ENCODE measurements at places on chromosomes 12 and 14. TPM values are rescaled to one million over a fixed set of nuclear protein-coding genes. Genes with fewer than 3 reads are reported as not detected.

- no peak for DNase-seq
Measured at GRCh38 chr14:38910092-38910491, 192.9 kb downstream of the SEC23A start.

DNA sequence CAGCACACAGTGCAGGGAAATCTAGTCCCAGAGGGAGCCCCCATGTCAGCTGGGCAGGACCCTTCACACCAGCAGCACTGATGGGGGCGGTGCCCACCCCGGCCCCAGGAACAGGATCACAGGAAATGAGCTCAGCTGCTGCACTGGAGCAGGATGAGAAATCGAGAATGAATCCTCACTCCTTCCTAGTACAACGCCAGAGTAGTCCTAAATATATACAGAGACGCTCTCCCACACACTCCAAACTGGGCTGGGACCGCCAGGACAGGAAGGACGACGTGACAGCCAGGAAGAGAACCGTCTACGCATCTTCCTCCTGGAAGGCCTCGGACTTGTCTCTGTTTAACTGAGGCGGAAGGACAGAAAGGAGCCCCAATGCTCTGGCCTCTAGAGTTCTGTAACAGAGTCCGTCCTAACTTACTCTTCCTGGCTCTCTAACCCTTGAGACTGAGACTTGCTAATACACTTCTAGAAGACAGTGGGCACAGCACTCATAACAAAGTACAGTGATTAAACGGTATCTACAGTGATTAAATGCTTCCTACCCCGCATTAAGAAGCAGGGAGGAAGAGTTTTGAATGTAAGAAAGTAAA, 33.4 kb downstream of the CDC42BPB start:
- peak; percentile 35 for DNase-seq

- no peak for DNase-seq
Measured at GRCh38 chr14:55756557-55756956, 176.6 kb downstream of the KTN1 start.

DNA sequence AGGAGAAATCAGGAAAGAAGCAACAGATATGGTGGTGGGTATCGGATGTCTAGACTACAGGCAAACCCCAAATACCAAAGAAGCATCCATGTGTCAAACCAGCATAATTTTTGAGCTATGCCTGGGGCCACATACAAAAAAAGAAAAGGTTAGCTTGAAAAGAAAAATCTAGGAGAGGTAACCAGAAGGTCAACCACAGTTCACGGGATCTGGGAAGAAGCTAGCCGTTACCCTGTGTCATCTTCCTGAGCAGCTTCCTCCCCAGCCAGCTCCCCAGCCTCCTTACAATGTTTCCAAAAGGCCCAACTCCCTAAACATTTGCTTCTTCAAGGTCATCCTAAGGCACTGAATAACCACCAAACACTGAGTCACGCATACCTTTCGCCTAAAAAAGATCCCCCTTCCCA, 3.1 kb downstream of the SINHCAF start:
- DNase-seq, result no peak

DNA sequence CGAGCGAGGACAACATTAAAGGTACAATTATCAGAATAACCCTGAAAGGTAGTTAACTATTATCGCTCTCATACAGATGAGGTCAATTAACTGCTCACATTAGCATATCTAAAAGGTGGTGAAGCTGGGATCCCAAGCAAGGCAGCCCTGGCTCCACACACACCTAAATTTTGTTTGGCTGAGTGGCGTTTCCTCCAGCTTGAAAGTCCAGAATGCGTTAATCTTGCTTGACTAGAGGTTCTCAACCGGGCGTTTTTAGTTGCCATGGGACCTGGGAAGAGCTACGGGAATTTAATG, 531 bp downstream of the DLGAP5 start:
- DNase-seq, result no peak

- no peak for DNase-seq
Measured at GRCh38 chr14:94381149-94382030, 7.0 kb downstream of the SERPINA1 start.

GRCh38 chr12:24544368-24544767, 404.5 kb downstream of the BCAT1 start:
- no peak for DNase-seq

DNA sequence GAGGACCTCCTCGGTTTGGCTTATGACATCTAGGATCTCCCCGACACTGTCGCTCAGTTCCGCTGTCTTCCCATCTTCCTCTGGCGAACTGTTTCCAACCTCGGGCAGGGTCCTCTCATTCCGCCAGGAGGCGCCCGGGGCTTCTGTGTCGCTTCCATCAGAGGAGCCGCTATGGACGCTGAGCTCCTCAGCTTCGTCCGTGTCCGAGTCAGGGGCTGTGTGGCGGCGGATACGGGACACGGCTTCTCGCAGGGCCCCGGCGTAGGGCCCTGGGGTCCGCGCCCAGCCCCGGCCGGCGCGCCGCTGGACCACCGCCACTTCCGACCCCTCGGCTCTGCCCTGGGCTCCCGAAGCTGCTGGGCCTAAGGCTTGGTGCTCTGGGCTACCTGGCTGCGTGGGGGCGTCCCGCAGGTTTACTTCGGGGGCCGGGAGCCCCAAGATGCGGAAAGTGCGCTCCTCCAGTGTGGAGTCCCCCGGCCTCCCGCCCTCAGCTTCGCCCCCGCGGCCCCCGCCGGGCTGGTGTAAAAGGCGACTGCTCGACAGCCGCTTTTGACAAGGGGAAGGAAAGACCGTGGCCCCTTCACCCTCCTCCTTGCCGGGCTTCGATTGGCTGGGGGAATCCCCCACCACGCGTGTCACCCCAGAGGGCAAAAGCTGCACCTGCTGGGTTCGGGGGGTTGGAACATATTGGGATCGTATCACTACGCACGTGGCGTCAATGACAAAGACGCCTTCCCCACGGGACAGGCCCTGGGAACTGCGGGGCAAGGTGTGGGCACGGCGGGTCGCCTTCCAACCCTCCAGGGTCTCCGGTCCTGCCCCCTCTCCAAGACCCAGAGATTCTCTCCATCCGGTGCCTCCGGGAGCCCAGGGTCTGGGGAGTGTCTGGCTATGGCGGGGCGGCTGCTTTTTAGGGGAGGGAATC, 2.1 kb downstream of the DDN start:
- DNase-seq, result peak; percentile 94

GRCh38 chr12:14769969-14770495, 33.2 kb downstream of the WBP11 start:
- DNase-seq, result peak; percentile 77

- no peak for DNase-seq
Measured at GRCh38 chr14:67423424-67423823, 11.5 kb upstream of the PLEK2 start.

DNA sequence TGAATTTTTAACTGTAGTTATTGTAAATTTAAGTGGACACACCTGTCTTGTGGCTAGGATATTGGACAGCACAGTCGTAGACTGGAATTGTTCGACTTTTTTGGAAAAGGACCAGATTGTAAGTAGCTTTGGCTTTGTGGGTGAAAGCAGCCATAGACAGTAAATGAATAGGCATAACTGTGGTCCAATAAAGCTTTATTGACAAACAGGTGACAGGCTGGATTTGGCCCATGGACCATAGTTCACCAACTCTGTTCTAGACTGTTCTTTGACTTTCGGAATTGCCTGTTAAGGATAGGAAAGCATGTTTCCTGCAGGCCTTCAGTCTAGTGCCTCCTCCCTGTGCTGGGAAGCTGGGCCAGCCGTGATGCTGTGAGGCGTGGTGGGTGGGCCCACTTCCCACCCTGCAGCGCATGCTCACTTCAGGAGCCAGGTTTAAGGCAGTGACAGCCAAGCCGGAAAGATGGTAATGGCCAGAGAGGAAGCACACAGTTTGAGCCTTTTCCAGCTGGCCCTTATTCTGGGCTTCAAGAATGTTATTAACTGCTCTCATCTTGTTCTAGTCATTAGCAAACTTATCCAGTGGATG, 51.8 kb downstream of the PPP2R5C start:
- DNase-seq, result no peak

DNA sequence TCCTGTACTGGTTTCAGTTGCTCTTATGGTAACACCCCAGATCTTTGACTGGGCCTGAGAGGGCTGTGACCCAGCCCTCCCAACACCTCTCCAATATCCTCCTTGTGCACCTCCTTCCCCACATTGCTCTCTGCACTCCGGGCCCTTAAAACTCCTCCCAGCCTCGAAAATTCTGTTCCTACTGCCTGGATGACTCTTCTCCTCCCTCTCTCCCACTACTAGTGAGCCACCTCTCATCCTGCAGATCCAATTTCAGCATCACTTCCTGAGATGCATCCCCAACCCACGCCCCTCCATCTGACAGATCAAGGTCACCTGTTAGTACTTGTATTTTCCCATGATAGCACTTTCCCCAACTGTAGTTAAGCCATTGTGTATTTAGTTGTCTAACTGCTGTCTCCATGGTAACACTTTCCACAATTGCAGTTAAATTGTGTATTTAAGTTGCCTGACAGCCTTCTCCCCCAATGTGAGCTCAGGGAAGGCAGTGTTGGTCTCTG, 11.5 kb upstream of the NT5DC3 start:
- DNase-seq, result no peak

- DNase-seq, result no peak
Measured at GRCh38 chr14:60396718-60397343, 89.0 kb downstream of the C14orf39 start.

DNA sequence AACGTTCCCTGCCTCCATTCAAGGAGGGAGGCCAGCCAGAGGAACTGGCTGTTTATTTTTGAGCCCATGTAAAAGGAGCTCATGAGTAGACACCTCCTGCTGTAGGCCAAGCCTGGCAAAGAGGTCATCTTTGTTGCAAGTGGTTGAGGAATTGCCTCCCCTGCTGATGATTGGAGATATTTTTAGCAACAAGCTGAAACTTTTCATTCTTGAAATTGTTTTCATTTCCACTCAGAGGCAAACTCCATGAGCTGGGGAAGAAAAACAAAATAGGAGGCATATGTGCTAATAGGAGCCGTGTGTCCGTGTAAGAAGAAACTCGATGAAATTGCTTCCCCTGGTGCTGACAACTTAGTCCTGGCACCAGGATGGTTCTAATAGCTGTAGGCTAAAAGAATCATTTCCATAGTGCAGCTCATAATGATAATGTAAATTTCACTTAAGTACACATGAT, 440.1 kb upstream of the FAR2 start:
- DNase-seq, result no peak

- DNase-seq, result no peak
Measured at GRCh38 chr12:1170411-1170810, 179.4 kb downstream of the ERC1 start.

- peak; percentile 87 for DNase-seq
Measured at GRCh38 chr12:53746592-53747092, 5.1 kb downstream of the CISTR start.

DNA sequence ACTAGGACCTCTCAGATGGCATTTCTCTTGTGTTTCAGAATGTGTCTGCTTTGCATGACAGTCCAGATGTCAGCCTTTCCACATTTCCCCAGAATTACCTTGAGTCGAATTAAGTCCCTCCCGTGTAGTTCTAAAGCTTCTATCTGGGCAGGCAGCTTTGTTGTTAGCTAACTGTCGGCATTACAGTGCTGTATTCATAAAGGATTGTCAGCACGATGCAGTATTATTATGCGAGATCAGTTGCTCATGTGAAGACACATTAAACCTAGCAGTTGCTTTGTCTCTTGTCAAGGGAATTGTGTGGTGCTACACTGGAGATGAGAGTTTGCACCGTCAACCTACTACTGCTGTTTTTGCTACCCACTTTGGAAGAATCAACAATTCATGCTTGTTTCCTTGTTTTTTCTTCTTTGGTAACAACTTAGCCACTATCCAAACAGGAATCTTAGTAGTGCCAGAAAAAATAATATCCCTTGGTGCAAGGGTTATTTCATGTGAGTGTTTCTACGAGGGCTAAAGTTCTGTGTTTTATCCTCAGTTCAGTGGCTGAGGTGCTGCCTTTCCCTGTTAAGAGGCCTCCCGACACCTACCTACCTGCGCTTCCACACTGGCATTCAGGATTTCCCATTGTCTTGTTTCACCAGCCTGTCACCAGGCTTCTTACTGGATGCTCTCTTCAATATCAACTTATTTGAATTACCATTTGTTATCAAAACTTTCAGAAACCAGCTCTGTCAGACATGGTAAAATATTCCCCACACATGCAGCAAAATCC, 297.9 kb upstream of the G2E3 start:
- no peak for DNase-seq

DNA sequence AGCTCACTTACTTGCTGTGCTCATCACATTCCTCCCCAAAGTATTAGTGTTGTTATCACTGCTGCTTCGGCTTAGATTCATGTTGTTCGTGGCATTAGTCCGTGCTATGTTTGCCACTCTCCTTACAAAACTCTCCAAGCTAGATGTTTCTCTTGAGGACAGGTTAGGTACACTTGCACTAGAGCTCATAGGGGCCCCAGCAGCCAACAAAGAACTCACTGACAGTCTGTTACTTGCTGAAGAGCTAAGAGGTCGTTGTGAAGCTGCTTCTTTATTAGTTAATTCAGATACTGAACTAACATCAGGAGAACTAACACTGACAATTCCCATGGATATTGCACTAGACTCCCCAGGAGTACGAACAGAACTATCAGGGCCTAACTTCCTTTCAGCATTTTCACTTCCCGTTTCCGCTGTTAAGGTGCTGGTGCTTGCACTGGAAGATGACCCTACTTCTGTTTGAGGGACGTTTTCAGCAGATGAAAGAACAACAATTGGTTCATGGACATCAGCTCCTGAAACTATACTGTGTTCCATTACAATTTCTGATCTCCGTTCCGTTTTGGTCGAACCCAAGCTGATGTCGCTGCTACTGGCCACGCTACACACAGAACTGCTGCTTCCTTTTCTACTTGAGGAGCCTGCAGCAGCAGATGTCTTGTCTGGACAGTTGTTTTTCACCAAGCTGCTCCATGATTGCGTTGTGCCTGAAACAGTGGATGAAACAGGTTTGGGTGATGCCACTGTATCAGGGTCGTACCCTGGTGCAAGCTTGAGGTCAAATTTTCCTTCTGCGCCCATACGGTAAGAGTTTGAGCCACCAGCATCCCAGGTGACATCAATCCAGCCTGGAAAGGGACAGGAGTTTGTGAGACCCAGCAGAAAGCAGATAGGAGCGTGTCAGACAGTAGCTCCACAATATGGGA, 78.7 kb downstream of the HECTD1 start:
- no peak for DNase-seq

- DNase-seq, result no peak
Measured at GRCh38 chr12:8677362-8677761, 14.7 kb upstream of the MFAP5 start.

DNA sequence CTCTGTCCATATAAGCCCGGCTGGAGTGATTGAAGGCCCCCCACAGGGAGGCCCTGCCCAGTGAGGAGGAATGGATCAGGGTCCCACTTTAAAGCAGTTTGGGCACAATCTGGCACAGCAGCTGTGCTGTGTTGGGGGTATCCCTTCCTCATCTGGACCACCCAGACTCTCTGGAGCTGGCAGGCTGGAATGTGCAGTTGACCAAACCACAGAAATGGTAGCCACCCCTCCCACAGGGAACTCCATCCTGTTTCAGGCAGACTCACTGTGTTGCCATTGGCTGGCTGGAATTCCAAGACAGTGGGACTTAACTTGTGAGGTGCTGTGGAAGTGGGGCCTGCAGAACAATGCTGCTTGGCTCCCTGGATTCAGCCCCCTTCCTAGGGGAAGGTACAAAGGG, 53.5 kb upstream of the YARS2 start:
- DNase-seq, result no peak

- no peak for DNase-seq
Measured at GRCh38 chr12:52344111-52344510, 22.9 kb upstream of the KRT83 start.

- no peak for DNase-seq
Measured at GRCh38 chr12:66062290-66062625, 68.3 kb downstream of the LLPH start.

The TTC9 gene
- 9.2 TPM for total RNA-seq

The OAS2 gene
- 24.0 TPM for total RNA-seq

The GPR162 gene
- total RNA-seq, result 13.7 TPM

The ACADS gene
- 17.3 TPM for total RNA-seq

The SLC7A8 gene
- 42.2 TPM for total RNA-seq

The COX8C gene
- total RNA-seq, result not detected

The OR4K5 gene
- not detected for total RNA-seq

The MLXIP gene
- total RNA-seq, result 62.6 TPM

The PMCH gene
- total RNA-seq, result not detected
